ENCODE measurements at places on chromosomes 7 and 10. TPM values are rescaled to one million over a fixed set of nuclear protein-coding genes. Genes with fewer than 3 reads are reported as not detected.

Gene GPR37
- polyA plus RNA-seq, result 0.08 TPM

DNA sequence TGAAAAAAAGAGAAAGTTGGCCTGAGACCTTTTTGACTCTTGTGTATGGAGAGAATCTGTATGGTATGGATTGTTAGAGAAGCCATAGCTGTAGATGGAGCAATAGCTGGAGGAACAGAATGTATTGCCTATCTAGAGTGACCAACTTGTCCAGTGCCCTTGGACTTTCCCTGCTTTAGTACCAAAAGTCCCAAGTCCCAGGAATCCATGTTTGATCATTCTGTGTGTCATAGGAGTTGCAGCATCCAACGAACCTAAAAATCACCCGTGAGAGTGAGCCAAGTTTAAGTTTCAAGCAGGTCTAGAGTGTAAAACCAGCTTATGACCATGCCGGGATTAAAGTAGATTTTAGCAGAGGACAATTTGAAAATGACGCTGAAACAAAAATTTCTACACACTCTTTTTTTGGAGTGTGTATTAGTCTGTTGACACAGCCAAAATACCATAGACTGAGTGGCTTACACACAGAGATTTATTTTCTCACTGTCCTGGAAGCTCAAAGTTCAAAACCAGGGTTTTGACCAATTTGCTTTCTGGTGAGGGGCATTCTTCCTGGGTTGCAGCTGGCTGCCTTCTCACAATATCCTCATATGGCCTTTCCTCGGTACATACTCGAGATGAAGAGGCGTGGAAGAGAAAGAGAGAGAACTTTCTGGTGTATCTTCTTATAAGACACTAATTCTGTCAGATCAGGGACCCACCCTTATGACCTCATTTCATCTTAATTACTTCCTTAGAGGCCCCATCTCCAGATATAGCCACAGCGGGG is 36.9 kb upstream of the ZNF518A start:
- no peak for DNase-seq

GRCh38 chr7:102122026-102122425 is 164.6 kb upstream of the SH2B2 start:
- DNase-seq, result no peak

DNA sequence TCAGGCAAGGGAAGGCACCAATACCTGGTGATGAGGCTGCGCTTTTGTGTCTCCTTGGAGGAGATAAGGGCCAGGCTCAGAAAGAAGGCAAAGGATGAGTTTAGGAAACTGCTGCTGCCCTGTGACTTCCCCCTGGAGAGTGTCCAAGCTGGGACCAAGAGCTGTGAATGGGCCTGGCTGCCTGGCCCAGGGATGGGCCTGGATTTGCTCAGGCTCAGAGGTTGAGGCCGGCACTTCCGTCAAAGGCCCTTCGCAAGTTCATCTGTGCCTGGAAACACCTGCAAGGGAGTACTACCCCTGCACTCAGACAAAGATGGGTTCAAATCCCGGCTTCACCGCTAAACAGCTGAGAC is 50.5 kb upstream of the NANOS1 start:
- no peak for DNase-seq

All from mammary epithelial cell (primary cell).